ENCODE measurements at places on chromosomes 5 and 9. TPM values are rescaled to one million over a fixed set of nuclear protein-coding genes. Genes with fewer than 3 reads are reported as not detected.

Gene DNAI1
- not detected for total RNA-seq

Gene PCDHGA6
- total RNA-seq: 0.40 TPM

Gene SPATA31D4
- not detected for total RNA-seq

Gene AJM1
- total RNA-seq: 2.9 TPM

Gene ZNF883
- not detected for total RNA-seq

Gene NNT
- total RNA-seq: 42.6 TPM

GRCh38 chr9:37939575-37940095 is 35.7 kb upstream of the SLC25A51 start:
- H3K27me3 ChIP-seq: no peaks in the 10 kb centered on the region
- no peak overlapping the region for H3K27ac ChIP-seq
- H3K4me1 ChIP-seq: peaks cover 6% of the 10 kb centered on the region
- H3K4me3 ChIP-seq: no peak overlapping the region

GRCh38 chr5:102700916-102701315 is 54.2 kb upstream of the PAM start:
- no peak for DNase-seq
- H3K27ac ChIP-seq: no peak overlapping the region
- peaks cover 16% of the 10 kb centered on the region for H3K27me3 ChIP-seq
- H3K4me3 ChIP-seq: no peak overlapping the region

- H3K36me3 ChIP-seq: no peaks in the 10 kb centered on the region
- peaks cover 10% of the 10 kb centered on the region for H3K4me1 ChIP-seq
- H3K27me3 ChIP-seq: no peaks in the 10 kb centered on the region
- H3K4me3 ChIP-seq: no peak overlapping the region
Observed at GRCh38 chr5:59299006-59299405, 594.5 kb downstream of the PDE4D start.

DNA sequence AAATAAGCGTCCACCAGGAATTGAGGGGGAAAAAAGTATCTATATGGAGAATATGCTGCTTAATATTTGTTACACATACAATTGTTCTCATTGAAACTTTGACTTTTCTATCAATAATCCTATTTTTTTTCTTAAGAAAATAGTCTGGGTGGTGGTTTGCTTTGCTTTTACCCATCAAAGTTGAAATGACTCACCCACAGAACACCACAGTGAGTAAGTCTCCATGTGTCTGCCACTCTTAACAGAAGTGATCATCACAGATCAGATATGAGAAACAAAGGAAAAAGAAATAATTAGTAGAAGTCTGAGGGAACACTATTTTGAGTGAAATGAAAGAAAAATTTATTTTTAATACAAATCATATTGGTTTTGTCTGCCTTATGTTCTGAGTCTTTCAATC is 742.8 kb downstream of the CDH9 start:
- DNase-seq: no peak
- H3K27me3 ChIP-seq: no peaks in the 10 kb centered on the region
- no peaks in the 10 kb centered on the region for H3K36me3 ChIP-seq
- no peak overlapping the region for H3K4me3 ChIP-seq

- peaks cover 1% of the 10 kb centered on the region for H3K27me3 ChIP-seq
- H3K4me3 ChIP-seq: no peak overlapping the region
- no peak for DNase-seq
- H3K4me1 ChIP-seq: peaks cover 9% of the 10 kb centered on the region
Observed at GRCh38 chr5:39262981-39263380, 43.6 kb upstream of the FYB1 start.

DNA sequence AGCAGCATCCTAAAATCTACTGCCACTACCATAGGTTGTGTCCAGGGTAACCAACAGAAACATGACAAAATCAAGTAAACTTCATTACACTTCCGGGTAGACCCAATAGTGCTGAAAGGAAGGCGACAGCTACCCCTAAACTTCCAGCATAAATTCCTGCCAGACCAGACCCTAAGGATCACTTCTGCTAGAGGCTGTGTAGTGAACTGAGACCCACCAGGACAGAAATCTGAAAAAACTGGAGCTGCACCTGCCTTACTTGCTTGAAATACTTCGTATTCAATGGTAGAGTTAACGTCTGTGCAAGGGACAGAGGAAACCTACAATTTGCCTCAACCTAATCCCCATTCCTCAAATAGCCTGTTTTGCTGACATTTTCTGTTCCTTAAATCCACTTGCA is 1.0 kb upstream of the SECISBP2 start:
- peak overlapping the region; percentile 96 for H3K27ac ChIP-seq
- no peaks in the 10 kb centered on the region for H3K27me3 ChIP-seq
- DNase-seq: no peak
- peaks cover 25% of the 10 kb centered on the region for H3K4me1 ChIP-seq
- H3K36me3 ChIP-seq: no peaks in the 10 kb centered on the region
- H3K4me3 ChIP-seq: peak overlapping the region; percentile 88

DNA sequence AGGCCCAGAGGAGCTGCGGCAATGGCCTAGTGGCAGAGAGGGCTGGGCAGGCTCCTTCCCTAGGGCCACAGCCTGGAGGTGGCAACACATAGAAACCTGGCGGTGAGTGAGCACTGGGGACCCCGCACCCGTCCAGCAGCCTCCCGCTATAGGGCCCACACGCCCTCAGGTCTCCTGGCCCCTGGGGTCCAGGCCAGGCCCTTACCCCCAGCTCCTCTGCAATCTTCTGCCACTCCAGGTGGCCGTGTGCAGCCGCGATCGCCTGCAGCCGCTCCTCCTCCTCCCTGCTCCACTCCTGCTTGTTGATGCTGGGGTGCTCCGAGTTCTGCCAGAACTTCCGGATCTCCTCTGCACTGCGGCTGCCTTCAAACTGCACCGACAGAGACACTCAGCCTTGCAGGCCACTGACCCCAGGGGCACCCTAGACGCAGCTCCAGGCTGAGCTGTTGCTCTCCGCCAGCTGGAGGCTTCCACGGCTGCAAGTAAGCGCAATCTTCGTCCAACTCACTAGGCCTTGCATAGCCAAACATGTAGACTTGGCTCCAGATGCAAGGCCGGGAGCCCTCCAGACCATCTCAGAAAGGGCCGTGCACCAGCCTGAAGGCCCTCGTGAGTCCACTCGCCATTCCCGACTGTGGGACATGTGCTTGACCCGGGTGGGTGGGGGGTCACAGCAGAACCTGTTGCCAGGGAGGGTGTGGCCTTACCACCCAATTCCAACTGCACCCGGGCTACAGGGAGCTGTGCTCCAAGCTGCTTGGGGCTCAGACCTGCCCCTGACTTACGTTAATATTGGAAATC is 8.0 kb downstream of the SNAPC4 start:
- no peak for DNase-seq
- H3K27ac ChIP-seq: no peak overlapping the region
- H3K4me1 ChIP-seq: peaks cover 6% of the 10 kb centered on the region
- H3K36me3 ChIP-seq: peaks cover 6% of the 10 kb centered on the region
- no peaks in the 10 kb centered on the region for H3K27me3 ChIP-seq
- no peak overlapping the region for H3K4me3 ChIP-seq

GRCh38 chr5:54646356-54647101 is 129.0 kb downstream of the SNX18 start:
- peaks cover 33% of the 10 kb centered on the region for H3K4me1 ChIP-seq
- no peaks in the 10 kb centered on the region for H3K27me3 ChIP-seq
- H3K36me3 ChIP-seq: no peaks in the 10 kb centered on the region
- DNase-seq: no peak
- H3K4me3 ChIP-seq: peak overlapping the region; percentile 85

- DNase-seq: no peak
- H3K27ac ChIP-seq: no peak overlapping the region
- no peaks in the 10 kb centered on the region for H3K4me1 ChIP-seq
- no peak overlapping the region for H3K4me3 ChIP-seq
- no peaks in the 10 kb centered on the region for H3K36me3 ChIP-seq
Observed at GRCh38 chr5:29208024-29208423, 1985.5 kb upstream of the CDH6 start.

- DNase-seq: no peak
- no peaks in the 10 kb centered on the region for H3K27me3 ChIP-seq
- no peak overlapping the region for H3K27ac ChIP-seq
- H3K4me3 ChIP-seq: no peak overlapping the region
- no peaks in the 10 kb centered on the region for H3K4me1 ChIP-seq
- no peaks in the 10 kb centered on the region for H3K36me3 ChIP-seq
Observed at GRCh38 chr5:83957188-83957587, 236.5 kb upstream of the HAPLN1 start.
